Upper lobe of right lung (tissue), 1 donor: ENCODE measurements at places on chromosomes 2 and 18.
A peak's percentile ranks its signal among the peaks of the same experiment; 100 is the strongest.

DNA sequence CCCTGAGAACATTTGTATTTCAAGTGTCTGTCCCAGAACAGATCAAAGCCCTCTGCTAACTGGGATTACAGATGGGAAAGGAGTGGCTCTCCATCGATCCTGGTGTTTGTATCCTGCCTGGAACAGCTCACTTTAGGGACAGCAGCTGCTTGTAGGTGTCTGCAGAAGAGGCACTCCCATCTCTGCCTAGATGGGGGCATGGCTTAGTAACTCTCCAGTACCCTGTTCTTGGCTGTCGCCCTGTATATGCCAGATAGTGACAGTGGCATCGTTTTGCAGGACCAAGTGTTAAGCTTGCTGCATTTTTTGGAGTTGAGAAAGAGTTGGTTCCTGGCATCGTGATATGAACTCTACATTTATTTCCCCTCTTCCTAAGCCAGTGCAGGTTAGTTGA is 189.9 kb downstream of the SH3RF3 start:
- no peak for DNase-seq

GRCh38 chr2:236872015-236872414 is 213.7 kb upstream of the COPS8 start:
- DNase-seq = no peak

- DNase-seq = no peak
Measured at GRCh38 chr2:15610430-15610952, 18.8 kb downstream of the DDX1 start.

GRCh38 chr18:25099895-25100294 is 252.1 kb downstream of the ZNF521 start:
- no peak for DNase-seq

- DNase-seq = no peak
Measured at GRCh38 chr2:46187112-46187618, 110.0 kb upstream of the EPAS1 start.

DNA sequence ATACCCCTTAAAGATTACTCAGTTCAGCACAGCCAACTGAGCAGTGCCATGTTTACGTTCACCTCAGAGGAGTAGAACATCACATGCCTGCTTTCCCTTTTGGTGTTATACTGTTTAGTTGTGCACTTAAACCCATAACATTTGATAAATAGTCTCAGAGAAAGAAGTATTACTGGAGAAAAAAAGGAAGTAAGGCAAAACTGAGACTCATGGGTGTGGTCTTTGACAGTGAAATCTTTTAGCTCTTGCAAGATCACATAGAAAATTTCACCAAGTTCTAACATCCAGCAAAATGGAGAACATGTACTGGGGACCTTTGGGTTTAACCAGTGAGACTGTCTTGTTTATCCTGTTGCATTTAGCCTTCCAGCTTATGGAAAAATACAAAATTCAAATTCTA is 5.6 kb downstream of the TANK start:
- DNase-seq = no peak

DNA sequence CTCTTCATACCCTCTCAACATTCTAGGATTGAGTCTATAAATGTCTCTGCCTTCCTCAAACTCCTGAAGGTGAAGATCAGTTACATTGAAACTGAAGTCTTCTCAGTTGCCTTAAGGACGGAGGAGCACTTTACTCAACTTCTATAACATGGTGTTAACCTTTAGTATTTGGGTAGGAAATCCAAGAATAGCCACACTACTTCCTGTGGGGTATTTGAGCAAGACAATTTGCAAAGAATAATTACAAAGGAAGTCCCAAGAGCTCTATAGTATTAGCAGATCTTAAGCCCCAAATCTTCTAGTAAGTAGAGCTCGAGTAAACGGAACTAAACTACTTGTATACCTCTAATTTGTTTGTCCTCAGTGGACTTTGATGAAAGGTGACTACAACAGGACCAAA is 80.9 kb downstream of the SP100 start:
- no peak for DNase-seq

- DNase-seq = peak; percentile 52
Measured at GRCh38 chr2:81196383-81196851, 891.9 kb upstream of the LRRTM1 start.

DNA sequence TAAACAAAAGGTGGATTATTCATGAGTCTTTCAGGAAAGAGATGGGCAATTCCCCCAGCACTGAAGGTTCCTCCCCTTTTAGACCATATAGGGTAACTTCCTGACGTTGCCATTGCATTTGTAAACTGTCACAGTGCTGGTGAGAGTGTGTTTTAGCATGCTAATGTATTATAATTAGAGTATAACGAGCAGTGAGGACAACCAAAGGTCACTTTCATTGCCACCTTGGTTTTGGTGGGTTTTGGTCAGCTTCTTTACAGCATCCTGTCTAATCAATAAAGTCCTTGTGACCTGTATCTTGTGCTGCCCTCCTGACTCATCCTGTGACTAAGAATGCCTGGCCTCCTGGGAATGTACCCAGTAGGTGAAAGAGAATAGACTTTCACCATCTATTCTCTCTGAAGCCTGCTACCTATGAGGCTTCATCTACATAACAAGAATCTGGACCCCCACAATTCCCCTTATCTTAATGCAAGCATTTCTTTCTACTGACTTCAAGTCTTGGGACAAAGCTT is 148.7 kb downstream of the CABLES1 start:
- DNase-seq = no peak

GRCh38 chr18:48615566-48616401 is 77.0 kb downstream of the CTIF start:
- DNase-seq = no peak

GRCh38 chr2:56348392-56349210 is 164.8 kb downstream of the CCDC85A start:
- no peak for DNase-seq

DNA sequence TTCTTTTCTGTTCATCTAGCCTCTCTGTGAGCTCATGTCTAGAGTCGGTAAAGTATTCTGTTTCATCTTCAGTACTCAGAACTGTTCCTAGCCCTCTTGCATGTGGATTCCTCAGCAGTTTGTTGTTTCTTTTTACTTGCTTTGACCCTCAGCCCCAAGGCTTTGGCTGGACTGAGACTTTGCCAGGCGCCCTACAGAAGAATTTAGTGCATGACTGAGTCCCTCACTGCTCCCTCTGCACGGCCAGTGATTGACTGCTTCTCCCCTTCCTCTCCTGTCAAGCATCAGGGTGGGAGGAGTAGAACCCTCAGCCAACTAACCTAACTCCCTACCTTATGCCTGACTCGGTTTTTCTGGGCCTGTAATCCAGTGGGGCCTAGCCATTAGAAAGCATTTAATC is 109.8 kb downstream of the ESCO1 start:
- no peak for DNase-seq

- DNase-seq = peak; percentile 58
Measured at GRCh38 chr2:115162494-115163293, 720.3 kb downstream of the DPP10 start.

GRCh38 chr2:63591566-63592175 is 2.9 kb downstream of the MDH1 start:
- no peak for DNase-seq

- DNase-seq = no peak
Measured at GRCh38 chr2:224751996-224752698, 36.0 kb upstream of the CCDC195 start.

- no peak for DNase-seq
Measured at GRCh38 chr2:49619804-49620203, 465.5 kb upstream of the FSHR start.

- peak; percentile 73 for DNase-seq
Measured at GRCh38 chr2:202588647-202589581, 45.9 kb upstream of the FAM117B start.

GRCh38 chr2:75328156-75328555 is 128.8 kb upstream of the TACR1 start:
- no peak for DNase-seq

DNA sequence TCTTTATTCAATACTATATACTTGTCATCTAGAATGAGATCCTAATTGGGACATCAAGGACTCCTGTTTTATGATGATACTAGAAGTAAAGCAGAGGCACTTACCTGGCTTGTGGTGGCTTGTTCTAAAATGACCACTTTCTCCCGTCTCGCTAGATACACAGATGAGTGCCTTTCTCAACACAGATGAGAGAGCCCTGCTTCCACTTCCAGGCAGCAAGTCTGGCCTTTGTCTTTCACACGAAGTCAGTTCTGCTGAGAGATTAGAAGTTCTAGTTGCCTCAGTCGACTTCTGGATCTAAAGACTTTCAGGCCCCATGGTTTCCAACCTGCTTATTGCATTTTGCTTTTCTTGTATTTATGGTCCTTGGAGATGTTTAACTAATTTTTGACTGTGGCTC is 70.3 kb downstream of the PPP1R1C start:
- DNase-seq = no peak

- DNase-seq = no peak
Measured at GRCh38 chr2:73970141-73970803, 14.4 kb upstream of the TET3 start.

DNA sequence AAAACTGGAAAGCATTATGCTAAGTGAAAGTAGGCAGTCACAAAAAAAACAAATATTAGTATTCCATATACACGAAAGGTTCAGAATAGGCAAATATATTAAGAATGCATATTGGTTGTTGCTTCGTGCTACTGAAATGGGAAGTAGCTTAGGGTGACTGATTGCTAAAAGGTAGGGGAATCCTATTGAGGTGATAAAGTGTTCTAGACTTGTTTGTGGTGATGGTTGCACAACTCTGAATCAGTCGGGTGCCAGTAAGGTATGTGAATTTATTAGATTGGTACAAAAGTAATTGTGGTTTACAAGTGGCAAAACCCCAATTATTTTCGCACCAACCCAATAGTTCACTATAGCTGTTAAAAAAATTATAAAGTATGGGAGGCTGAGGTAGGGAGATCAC is 20.7 kb downstream of the USP34 start:
- DNase-seq = no peak

GRCh38 chr2:47654790-47655562 is 128.0 kb upstream of the MSH6 start:
- no peak for DNase-seq

DNA sequence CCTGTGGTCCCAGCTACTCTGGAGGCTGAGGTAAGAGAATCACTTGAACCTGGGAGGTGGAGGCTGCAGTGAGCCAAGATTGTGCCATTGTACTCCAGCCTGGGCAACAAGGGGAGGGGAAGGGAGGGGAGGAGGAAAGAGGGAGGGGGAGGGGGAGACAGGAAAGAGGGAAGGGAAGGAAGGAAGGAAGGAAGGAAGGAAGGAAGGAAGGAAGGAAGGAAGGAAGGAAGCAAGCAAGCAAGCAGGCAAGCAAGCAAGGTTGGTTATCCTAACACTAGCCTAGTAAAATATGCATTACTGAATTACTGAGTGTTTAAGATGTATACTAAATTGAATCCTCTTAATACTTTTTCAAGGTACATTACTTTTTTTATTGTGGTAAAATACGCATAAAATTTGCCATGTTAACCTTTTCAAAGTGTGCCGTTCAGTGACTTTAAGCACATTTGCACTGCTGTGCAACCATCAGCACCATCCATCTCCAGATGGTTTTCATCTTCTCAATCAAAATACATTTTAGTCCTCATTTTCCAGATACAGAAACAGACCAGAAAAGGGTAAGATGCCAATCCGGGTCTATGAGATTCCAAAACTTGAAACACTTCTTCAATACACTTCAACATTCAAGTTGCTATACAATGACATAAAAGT is 28.9 kb downstream of the NCKAP1 start:
- no peak for DNase-seq

DNA sequence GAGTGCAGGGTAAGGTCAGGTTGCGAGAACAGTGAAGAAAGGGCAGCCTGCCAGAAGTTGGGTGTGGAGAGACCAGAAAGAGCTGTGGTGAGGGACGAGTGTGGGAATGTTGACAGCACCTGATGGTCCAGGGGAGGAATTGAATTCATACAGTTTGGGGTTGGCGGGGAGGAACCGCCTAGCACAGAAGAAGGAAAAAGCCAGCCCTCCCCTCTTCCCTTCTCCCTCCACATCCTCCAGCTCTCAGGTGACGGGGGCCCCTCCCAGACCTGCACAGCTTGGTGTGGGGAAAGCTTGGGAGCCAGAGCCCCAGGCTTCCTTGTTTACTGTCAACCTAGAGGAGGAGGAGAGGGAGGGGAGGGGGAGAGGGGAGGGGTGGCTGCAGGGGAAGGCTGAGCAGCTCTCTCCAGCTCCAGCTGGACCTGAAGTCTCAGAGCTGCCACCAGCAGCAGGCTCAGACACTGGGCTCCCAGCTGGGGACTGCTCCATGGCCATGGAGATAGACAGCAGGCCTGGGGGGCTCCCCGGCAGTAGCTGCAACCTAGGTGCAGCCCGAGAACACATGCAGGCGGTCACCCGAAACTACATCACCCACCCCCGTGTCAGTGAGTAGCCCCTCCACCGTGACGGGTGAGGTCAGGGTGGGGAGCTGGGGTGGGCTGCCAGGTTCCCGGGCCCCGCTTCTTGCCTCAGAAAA is at the start of gene ATP6V1B1:
Gene ATP6V1B1, plus strand, starts transcription at position 433 of the 697 bp plus-strand sequence. Its CDS starts 55 bp downstream, at position 488.
- DNase-seq = no peak

- DNase-seq = no peak
Measured at GRCh38 chr2:182949052-182949451, 82.6 kb upstream of the FRZB start.

DNA sequence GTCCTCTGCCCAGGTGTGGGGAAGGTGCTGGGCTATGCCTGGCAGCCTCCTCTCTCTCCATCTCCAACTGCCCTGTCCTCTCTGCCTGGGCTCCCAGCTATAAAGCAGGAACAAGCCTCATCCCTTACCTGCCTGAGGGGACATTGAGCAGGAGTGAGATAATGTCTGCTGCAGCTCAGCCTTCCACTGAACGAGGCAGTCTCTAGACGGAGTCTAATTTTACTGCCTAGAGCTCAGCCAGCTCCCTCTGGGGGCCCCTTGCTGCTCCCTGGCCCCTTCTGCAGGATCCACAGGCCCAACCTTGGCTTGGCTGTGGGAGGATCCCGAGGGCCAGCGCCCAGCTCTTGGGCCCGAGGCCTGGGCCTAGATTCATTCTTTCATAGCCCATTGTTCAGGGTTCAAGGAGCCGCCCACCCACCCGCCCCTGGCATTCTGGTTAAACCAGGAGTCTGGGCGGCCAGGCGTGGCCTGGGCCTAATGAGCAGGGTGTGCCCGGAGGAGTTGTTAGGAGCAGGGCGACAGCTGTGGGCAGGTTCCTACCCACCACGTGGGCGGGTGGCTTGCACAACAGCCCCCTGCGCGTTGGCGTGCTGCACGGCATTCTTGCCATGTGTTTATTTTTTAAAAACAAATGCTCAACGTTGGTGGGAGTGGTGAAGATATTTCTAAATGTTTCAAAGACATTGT is 44.6 kb downstream of the FOSL2 start:
- peak; percentile 90 for DNase-seq

- no peak for DNase-seq
Measured at GRCh38 chr2:43941966-43942365, 53.8 kb downstream of the LRPPRC start.

- DNase-seq = no peak
Measured at GRCh38 chr2:66814916-66815315, 380.0 kb downstream of the MEIS1 start.

GRCh38 chr2:3545788-3546478 is 12.2 kb downstream of the RNASEH1 start:
- DNase-seq = no peak

GRCh38 chr2:20148923-20149702 is 75.8 kb downstream of the SDC1 start:
- DNase-seq = no peak

- no peak for DNase-seq
Measured at GRCh38 chr18:50240080-50240563, 26.2 kb downstream of the CFAP53 start.

GRCh38 chr2:103525756-103526155 is 763.9 kb downstream of the TMEM182 start:
- DNase-seq = no peak
